ENCODE measurements at places on chromosomes 3 and 15.

DNA sequence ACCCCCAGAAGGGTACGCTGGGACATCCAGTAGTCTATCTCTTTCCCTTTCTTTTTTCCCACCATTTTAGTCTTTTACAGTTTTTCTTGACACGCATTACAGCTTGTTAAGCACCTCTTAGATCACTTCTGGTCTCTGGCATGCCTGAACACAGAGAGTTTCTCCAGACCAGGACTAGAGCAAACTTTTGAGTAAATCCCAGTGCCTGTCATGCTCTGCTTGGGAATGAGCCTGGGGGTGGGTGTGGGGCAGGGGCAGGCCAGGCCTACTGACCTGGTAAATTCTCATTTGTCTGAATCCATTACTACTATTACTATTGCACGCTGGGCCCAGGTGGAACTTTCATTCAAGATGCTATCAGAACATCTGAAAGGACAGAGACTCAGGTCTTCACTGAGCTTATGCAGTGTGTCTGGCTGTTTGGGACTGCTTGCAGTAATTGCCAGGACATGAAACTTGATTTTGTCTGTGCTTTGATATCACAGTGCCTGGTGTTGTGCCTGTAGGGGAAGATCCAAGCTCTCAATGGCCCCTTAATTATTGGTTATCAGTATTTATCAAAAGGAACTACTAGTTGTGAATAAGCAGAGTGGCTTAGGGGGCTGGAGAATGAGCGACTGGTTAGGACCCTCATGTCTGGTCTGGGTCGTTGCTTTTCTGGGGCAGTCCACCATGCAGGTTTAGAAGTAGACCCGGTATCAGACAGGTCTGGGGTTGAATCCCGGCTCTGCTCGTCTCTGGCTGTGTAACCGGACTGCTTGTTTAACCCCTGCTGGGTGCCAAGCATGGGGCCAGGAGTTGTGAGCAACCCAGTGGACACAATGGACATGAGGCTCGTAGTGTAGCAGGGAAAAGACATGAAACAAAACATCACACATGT lies 196.1 kb upstream of the TLE3 start:
- no peak for DNase-seq

DNA sequence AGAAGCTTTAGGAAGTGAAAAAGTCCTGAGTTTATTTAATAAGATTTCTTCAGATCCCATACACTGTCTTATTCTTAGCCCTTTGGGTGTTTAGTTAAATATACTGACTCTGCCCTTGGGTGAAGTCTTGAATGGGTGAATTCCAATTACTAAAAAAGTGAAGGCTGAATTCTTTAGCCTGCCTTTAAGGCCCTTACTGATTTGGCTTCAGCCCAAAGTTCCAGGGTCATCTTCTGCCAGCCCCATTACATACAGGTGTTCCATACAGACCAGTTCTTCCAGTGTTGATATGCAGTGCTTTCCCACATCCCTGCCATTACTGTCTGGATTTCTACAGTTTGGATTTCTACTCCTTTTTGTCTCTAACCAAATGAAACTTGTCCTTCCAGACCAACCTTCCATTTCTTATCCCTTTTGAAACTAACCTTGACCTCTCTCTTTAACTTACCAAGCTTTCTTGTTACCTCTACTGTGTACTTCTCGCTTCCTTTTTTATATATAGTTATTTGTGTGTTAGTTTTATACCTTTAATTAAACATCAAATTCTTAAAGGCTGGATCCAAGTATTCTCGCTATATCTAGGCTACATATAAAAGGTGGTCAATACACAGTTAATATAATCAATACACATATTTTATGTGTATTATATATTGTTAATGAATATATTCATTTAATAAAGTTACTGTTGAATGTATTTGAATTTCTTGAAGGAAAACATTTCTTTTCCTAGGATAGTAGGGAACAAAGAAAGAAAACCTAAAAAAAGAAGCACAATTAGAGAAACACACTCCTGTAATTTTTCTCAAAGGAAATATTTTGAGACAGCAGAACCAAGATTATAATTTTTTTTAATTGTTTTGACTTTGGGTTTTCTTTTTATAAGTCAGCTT lies 15.0 kb downstream of the MBNL1 start:
- DNase-seq, result peak; percentile 35

- no peak for DNase-seq
These were observed 237.6 kb upstream of the STAC start for GRCh38 chr3:36142746-36143145.

DNA sequence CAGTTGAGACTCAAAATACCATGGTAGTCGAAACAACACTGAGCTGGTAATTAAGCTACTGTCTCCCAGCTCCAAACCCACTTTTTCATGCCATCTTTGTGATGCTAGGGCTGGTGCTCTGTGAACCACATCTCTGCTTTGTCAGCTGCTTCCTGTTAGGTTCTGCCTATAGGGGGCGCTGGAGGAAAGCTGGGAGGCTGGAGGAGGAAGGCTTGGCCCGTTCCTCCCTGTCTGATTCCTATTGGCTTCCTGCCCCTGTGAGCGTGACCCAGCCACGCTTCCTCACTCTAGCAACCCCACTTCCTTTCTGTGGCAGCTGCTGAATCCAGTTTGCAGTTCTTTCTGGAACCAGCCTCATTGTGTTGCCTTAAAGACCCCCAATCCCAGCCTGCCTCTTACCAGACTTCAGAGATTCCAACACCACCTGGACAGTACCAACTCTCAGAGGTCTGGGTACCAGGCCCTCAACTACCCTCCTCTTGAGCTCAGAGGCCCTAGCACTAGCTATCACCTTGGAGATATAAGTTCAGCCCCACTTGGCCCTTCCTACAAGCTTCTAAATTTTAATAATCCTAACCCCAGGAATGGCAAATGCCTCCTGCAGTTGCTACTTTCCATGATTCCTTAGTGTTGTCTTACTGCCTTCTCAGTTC lies 120.9 kb downstream of the ERC2 start:
- no peak for DNase-seq

GRCh38 chr15:94335616-94336015 lies 104.3 kb downstream of the MCTP2 start:
- DNase-seq, result no peak

GRCh38 chr15:97234851-97235610 lies 725.5 kb upstream of the ARRDC4 start:
- DNase-seq, result peak; percentile 12

DNA sequence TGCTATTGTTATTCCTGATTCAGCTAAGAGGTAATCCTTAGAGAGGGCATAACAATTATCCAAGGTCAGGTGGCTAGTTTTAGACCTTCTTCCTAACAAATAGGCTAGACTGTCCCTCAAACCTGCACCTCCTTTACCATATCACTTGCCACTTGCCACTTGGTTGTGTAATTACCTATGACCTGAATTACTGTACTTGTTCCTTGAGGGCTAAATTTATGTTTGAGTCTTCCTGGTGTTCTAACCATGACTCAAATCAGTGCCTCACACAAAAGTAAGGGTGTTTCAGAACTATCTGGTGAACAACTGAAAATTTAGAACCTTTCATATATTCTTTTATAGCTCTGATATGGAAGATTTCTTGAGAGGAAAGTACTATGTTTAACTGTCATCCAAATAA lies 365.8 kb upstream of the SEMA6D start:
- DNase-seq, result no peak

Measured in large intestine (tissue), 12 donors.